ENCODE measurements at places on chromosomes 7 and 10.

DNA sequence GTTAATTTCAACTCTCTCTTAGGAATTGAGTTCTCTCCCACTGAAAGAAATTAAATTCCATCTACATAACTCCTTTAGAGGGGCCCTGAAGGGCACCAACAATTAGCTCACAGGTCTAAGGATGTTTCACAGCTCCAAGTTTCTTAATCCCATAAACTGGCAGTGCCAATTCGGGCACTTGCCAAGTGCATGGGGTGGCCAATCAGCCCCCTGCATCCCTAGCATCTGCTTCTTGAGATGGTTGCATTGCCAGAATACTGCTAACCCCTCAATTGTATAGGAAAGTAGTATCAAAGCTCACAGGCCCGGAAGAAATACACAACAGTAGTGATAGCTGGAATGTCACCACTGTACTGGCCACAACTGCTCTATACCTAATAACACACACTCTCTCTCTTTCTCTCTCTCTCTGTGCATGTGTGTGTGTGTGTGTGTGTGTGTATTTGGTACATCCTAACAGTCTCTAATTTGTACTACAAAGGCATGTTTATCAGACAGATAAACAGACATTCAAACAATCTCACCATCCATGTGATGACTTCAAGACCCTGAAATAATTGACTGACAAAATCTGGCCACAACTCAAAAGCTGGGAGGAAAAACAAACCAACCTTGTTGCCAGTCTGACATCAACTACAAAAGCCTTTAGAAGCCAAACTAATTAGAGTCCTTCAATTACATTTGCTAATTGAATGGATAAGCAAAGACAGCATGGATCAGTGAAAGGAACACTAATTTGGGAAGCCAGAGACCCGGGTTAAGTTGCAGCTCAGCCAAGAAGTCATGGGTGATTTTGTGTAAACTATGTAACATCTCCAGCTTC, 27.8 kb downstream of the HIBADH start:
- DNase-seq = no peak

- no peak for DNase-seq
Observed at GRCh38 chr7:2181077-2181854, 51.5 kb downstream of the MAD1L1 start.

GRCh38 chr7:85833066-85833465, 646.2 kb upstream of the SEMA3D start:
- no peak for DNase-seq

DNA sequence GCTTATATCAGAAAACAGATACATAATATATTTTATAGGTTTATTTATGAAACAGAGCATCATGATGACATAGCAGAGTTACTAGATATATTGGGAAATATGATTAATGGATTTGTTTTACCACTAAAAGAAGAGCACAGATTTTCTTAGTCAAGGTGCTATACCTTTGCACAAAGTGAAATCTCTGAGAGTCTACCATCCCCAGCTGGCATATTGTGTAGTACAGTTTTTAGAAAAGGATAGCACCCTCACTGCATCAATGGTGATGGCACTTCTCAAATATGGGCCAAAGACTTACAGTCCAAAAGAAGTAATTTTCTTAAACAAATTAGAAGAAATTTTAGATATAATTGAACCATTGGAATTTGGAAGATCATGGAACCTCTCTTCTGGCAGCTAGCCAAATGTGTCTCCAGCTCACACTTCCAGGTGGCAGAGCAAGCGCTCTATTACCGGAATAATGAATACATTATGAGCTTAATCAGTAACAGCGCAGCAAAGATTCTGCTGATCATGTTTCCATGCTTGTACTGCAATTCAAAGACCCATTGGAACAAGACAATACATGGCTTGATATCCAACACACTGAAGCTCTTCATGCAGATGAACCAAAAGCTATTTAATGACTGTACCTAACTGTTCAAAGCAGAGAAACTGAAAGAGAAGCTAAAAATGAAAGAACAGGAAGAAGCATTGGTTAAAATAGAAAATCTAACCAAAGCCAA, 21.9 kb upstream of the CREB3L2 start:
- no peak for DNase-seq

- no peak for DNase-seq
Observed at GRCh38 chr7:1421946-1422345, 37.3 kb downstream of the MICALL2 start.

GRCh38 chr10:110724116-110724921, 80.2 kb downstream of the RBM20 start:
- DNase-seq = no peak

DNA sequence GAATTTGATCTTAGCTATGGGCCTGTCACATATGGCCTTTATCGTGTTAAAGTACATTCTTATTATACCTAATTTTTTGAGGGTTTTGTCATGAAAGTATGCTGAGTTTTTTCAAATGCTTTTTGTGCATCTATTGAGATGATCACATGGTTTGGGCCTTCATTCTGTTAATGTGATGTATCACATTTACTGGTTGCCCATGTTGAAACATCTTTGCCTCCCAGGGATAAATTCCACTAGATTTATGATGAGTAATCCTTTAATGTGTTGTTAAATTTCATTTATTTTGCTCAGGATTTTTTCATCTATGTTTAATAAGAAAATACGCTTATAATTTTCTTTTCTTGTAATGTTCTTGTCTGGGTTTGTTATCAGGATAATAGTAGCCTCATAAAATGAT, 442.0 kb downstream of the MDFIC start:
- DNase-seq = no peak

- no peak for DNase-seq
Observed at GRCh38 chr10:117078168-117078837, 59.8 kb downstream of the VAX1 start.

DNA sequence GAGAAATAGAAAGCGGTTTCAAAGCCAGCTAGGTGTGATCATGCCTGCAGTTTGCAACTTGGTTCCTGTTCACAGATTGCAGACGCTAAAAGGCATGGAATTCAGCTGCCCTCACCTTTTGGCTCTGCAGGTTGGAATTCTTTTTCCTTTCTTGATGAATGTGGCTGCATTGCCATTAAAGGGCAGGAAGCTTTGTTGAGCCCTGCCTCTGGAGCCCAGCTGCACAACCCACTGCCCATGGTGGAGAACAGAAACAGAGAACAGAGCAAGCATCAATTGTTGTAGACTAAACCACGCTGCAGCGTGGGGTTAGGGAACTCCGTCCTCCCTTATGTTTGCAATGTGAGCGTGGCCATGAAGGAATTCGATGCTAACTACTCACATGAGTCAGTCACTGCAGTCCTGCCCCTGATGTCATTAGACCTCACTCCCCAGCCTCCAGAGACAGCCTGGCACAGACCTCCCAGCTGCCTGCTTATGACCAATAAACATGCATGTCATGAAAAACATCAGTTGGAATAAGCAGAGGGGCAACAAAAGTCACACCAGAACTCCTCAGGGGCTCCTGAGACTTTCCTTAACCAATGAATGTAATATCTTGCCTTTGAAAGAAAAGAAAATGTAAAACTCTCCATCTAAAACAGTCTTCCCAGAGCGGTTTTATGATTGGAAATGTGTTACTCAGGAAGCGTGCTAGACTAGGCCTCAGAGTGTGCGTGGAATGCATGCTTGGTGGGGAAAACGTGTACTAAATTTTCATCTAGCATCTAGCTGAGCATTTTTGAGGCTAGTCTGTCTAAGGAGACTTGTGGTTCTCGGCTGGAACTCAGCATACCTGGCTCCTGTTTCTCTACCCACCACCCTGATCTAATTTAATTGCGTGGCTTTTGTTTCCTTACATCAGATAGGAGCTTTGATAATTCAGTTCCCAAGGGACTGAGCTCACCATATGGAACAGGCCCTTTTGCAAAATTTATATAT, 232.2 kb downstream of the KIAA1217 start:
- DNase-seq = no peak

GRCh38 chr10:53836638-53837037, 964.4 kb downstream of the PCDH15 start:
- no peak for DNase-seq

- no peak for DNase-seq
Observed at GRCh38 chr7:157840914-157841772, 504.3 kb downstream of the DNAJB6 start.

GRCh38 chr10:13969118-13969791, 361.5 kb downstream of the FRMD4A start:
- DNase-seq = no peak

DNA sequence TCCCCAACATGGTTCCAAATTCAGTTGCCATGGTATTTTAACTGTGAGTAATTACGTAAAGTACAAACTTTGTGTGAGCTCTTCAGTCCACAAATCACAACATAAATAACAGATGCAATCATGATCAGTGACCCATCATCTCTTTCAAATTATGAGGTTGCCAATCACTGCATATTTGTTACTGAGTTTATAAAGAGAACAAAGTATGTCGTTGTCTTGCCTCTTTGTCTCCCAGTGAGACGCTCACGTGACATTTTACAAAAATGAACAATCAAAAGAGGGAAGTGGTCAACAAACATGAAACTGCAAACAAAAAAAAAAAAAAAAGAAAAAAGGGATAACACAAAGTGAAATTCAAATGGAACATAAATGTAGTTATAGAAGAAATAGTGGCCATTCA, 122.7 kb upstream of the PDSS1 start:
- no peak for DNase-seq

- DNase-seq = peak; percentile 50
Observed at GRCh38 chr10:69335063-69335587, 56.8 kb downstream of the HK1 start.

DNA sequence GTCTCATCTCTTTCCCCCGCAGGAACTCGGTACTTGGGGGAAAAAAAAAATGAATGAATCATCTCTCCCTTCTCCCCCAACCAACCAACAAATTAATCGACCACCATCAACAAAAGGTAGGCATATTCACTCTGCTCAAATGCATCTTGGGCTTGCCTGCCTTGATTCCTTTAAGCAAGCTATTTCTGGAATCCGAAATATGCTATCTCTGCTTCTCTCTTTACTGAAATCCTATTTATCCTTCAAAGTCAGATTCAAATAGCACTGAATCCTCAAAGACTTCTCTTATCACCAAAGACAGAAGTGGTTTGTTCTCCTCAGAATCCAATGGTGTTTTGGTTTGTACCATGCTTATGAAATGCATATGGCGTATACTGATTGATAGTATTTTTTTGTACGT, 49.6 kb upstream of the TPK1 start:
- no peak for DNase-seq

All from brain pericyte (primary cell).